A172 (cell line): ENCODE measurements at places on chromosomes 12 and 14. TPM values are rescaled to one million over a fixed set of nuclear protein-coding genes. Genes with fewer than 3 reads are reported as not detected.

DNA sequence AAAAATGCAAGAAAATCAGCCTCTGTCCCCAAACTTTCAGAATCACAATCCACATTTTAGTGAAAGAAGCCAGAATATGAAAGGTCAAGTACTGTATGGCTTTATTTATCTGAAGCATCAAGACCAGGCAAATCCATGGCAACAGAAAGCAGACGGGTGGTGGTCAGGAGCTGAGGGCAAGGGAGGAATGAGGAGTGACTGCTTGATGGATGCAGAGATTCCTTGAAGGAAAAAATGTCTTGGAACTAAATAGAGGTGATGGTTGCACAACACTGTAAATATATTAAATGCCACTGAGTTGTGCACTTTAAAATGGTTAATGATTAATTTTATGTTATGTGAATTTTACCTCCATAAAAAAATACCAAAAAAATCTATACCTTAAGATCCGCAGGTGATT, 165.1 kb downstream of the GXYLT1 start:
- no peak for DNase-seq

GRCh38 chr12:16437281-16437816, 89.9 kb downstream of the MGST1 start:
- no peak for DNase-seq

Gene NIN
- total RNA-seq: 17.7 and 19.2 TPM in 2 replicates

GRCh38 chr12:106358396-106359241, 1.1 kb downstream of the POLR3B start:
- peak; percentile 35 for DNase-seq

Gene OR6C2
- total RNA-seq: not detected in 2 replicates

GRCh38 chr14:22433069-22433468, 156.0 kb downstream of the DAD1 start:
- DNase-seq: no peak

Gene TSPAN8
- 40.6 and 55.8 TPM in 2 replicates for total RNA-seq

Gene TMEM229B
- total RNA-seq: 2.0 and 3.1 TPM in 2 replicates

DNA sequence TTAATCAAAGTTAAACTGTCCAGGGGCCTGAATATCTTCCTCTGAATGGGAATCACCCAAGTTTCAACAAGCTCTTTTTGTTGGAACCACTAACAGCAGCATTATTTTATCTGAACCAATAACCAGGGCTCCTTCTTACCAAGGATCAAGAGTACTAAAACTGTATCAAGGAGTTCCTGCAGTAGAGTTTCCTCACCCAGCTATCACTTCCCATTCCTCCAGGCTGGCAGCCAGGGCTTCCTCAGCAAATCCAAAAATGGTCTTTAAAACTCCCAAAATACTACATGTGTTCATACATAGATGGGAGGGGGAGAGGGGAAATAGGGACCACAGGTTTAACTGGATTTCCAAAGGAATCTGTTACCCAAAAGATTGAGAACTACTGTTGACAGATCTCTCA, 10.5 kb downstream of the FMNL3 start:
- no peak for DNase-seq

Gene RAN
- total RNA-seq: 719 and 793 TPM in 2 replicates

Gene RHOJ
- 0.10 and 1.1 TPM in 2 replicates for total RNA-seq

Gene KRT71
- total RNA-seq: not detected in 2 replicates

- DNase-seq: no peak
These were observed 56.4 kb upstream of the PIWIL1 start for GRCh38 chr12:130281153-130281799.

- DNase-seq: no peak
These were observed 27.7 kb downstream of the HRK start for GRCh38 chr12:116853507-116853906.

- DNase-seq: no peak
These were observed 432.6 kb downstream of the LRIG3 start for GRCh38 chr12:58487678-58488161.

- no peak for DNase-seq
These were observed 39.5 kb upstream of the DACT1 start for GRCh38 chr14:58598028-58598803.

DNA sequence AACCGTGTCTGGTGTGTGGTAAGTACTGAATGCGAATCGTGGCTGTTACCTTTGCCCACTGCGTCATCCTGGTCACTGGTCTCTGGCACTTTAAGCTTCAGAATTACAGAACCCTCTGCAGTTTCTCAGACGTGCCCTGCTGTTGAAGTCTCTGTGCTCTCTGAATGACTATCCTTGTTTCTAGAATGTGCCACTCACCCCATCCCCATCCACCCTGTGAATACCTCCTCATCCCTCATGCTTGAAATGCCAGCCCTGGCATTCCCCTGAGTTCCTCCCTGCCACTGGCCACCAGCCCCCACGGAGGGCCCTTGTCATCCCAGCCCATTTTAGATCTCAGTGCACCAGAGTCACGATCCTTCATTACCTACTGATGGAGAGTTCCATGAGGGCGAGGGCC, 21.3 kb downstream of the TPCN1 start:
- DNase-seq: no peak

Gene SPATA7
- 5.3 and 5.9 TPM in 2 replicates for total RNA-seq

- peak; percentile 74 for DNase-seq
These were observed 1115.8 kb upstream of the ATXN7L3B start for GRCh38 chr12:73421832-73422231.

- no peak for DNase-seq
These were observed 58.0 kb upstream of the PARP11 start for GRCh38 chr12:3931206-3931605.

GRCh38 chr14:105888151-105888550, 361.8 kb downstream of the TMEM121 start:
- no peak for DNase-seq

- DNase-seq: no peak
These were observed 249.2 kb upstream of the BTG1 start for GRCh38 chr12:92394895-92395294.

Gene SLCO1B1
- total RNA-seq: 0.14 and 0.81 TPM in 2 replicates

Gene KCNA1
- not detected in 2 replicates for total RNA-seq

DNA sequence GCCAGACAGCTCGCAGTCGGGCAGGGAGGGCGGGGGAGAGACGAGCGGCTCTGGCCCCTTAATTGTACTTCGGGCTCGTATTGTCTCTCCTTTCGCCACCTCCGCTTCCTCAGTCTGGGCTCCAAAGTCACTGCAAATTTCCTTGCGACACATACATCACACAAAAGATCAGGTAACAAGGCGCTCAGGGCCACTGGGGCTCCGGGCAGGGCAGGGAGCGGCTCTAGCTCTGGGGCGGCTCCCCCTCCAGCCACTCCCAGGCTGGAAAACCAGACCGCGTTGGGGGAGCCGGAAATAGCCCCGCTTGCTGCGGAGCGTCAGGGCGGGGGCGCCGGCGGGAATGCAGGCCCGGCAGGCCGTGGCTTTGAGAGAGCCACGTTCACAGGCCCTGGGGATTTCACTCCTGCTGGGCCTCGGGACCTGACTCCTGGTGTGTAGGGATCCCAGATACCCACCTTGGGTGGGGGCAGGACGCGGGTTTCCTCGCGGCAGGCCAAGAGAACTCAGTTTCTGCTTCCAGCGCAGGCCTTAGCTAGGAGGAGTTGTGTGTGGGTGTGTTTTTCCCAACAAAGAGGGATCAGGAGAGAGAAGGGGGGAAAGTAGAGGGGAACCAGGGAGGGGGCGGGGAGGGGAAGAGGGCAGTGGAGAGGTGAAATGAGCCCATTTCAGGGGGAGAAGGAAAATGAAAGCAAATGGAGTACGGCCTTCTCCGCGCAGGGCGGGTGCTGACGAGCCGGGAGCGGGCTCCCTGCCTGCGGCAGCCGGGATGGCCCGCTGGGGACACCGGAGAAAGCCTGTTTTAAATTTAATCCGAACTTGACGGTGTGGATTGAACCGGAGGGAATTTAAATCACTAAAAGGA, 4.4 kb upstream of the HOXC9 start:
- DNase-seq: no peak

DNA sequence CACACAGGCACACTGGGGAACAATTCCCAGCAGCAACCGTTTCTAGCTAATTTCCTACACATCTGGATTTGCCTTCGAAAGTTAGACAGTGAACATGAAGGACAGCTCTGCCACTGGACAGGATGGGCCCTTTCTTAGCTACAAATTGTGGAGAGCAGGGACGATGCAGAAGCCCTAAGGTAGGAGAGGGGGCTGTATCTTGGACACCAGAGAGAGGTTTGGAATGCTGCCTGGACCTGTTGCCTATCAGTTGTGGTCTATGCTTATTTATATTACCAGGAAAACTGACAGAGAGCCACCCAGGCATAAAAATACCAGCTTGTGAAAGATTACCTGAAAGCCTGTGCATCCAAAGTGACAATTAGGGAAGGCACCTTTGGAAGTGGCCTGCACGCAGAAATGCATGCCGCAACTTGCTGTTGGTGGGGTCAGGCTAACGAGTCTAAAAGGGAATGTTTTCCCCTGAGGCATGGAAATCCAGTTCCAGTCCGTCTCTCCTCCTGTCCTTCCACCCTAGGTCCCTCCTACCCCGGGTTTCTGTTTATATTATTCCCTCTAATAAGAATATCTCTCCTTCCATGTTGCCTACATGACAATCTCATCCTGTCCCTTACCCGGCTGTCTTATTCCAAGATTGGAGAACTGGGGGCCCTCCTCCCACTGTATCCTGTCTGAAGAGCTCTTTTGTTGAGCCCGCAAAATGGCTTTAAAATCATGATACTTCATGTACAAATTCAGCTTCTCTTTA, 60.2 kb downstream of the MDM2 start:
- no peak for DNase-seq

Gene ERP27
- total RNA-seq: not detected in 2 replicates

- DNase-seq: peak; percentile 56
These were observed 54.0 kb upstream of the ELK3 start for GRCh38 chr12:96140174-96140573.

Gene SLC22A17
- 10.3 and 11.6 TPM in 2 replicates for total RNA-seq

Gene SIX1
- total RNA-seq: 1.4 and 3.2 TPM in 2 replicates

DNA sequence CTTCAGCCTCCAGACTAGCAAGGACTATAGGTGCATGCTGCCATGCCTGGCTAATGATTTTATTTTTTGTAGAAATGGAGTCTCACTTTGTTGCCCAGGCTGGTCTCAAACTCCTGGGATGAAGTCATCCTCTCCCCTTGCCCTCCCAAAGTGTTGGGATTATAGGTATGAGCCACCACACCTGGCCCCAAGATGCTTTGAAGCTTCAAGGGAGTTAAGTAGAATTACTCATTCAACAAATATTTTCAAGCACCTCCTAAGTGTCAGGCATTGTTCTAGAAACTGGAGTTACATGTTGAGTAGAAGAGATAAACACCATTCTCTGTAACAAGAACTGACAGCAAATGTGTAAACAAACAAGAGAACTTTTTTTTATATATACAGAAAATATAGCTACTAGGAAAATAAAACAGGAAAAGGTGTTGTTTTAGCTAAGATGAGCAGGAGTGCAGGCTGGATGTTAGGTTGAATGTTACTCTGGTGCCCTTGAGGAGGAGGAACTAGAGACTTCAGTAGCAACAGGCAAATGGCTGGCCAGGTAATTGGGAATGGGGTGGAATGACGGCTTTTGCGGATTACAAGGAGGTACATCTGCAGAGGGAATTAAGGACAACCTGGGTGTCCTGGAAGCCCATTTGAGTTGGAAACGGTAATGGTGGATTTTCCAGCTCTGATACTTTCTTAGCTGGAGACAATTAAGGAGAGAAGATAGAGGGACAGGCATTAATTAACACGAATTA, 32.0 kb upstream of the CFAP54 start:
- DNase-seq: no peak

DNA sequence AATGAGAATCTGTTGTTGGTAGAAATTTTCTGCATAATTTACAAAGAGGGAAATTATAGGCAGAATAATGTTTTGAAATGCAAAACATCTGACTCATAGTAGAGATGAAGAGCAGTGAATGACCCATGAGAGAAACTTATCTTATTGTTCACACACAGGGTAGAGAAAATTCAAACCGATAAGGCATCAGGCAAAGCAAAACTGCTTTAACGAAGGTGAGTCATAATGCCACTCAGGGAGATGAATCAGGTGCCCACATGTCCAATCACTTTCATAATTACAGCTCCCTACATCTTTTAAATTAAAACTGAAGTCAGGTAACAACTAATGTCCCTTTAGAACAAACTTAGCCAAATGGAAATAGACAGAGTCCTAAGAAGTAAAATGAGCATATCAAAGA, 265.6 kb upstream of the GARIN6 start:
- DNase-seq: peak; percentile 48

DNA sequence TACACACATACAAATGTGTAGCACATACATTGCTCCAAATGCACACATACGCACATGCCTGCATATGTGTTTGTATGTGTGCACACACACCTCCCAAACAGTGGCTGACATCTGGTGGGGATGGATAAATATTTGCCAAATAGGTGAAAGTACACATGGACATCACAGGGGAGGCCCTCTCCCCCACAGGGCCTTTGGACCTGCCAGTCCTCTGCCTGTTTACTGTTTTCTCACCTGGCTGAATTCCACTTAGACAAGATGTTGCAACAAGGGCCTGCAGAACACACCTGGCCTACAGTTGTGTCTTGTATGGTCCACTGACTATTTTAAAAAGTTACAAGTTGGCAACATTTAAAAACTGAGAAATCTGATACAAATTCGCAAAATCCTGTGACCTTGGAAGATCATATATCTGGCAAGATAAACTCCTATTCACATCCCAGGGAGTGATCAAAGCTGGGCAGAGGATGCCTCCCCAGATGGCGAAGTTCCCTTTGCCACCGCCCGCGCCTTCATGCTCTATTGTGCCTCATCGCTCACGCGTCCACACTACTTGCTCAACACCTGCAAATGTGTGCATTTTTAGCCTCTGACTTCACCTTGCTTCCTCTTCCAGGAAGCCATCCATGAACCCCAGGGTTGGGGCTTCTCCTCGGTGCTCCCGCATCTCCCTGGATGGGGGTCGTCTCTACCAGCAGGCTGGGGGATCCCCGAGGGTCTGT, 118.4 kb upstream of the FZD10 start:
- no peak for DNase-seq

DNA sequence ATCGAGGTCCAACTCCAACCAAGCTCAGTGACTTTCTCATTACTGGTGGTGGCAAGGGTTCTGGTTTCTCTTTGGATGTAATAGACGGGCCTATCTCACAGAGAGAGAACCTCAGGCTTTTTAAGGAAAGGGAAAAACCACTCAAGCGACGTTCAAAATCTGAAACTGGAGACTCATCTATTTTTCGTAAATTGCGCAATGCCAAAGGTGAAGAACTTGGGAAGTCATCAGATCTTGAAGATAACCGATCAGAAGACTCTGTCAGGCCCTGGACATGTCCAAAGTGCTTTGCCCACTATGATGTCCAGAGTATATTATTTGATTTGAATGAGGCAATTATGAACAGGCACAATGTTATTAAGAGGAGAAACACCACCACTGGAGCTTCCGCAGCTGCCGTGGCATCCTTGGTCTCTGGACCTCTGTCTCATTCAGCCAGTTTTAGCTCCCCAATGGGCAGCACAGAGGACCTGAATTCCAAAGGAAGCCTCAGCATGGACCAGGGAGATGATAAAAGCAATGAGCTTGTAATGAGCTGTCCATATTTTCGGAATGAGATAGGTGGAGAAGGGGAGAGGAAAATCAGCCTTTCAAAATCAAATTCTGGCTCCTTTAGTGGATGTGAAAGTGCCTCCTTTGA, 343.5 kb upstream of the RGS6 start:
- DNase-seq: no peak

Gene ADAM21
- 0.17 and 0.41 TPM in 2 replicates for total RNA-seq

- no peak for DNase-seq
These were observed 113.3 kb downstream of the ANO6 start for GRCh38 chr12:45329238-45329637.

Gene SDR9C7
- 0.12 TPM in 1 of 2 replicates, not detected in the other for total RNA-seq

Gene KRT3
- not detected in 2 replicates for total RNA-seq

Gene PSMB11
- not detected in 2 replicates for total RNA-seq

Gene TMEM132D
- total RNA-seq: not detected in 2 replicates
